ENCODE measurements at places on chromosomes 1 and 21.

DNA sequence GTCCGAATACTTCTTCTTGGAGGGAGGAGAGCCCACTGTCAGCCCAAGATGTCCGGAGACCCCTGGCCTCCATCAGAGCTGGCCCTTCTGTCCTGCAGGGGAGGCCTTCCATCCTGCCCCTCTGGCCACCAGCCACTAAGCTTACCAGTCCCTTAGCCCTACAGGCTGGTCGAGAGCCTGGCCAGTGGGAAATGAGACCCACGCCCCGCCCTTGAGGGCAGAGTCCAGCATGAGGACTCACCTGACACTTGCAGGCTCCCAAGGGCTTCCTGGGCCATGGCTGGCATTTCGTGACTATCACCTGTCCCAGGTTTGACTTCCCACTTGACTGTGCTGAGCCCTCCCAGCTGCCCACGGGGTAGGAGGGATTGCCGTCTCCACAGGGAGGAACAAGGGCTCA, 361.8 kb upstream of the VAMP3 start:
- no peak for DNase-seq

DNA sequence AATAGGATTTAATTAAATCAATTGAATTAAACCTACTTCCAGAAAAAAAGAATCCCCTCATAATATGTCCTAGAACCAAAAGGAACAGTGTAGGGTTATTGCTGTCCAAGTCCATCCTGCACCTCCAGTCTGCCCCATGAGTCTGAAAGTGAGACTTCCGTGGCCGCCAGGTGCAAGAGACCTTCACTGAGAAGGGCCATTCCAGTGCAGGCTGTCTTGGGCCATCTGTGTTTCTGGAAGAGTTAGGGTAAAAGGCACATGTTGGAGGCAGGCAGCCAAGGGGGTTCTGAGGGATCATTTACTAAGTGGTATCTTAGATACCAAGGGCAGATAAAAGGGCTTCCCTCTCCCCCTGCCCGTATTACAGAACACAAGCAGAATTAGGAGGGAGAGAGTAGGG, 31.0 kb downstream of the UBE2T start:
- no peak for DNase-seq

GRCh38 chr1:61979729-61980128, 214.9 kb upstream of the L1TD1 start:
- DNase-seq, result no peak

GRCh38 chr1:113388017-113388620, 2.2 kb upstream of the MAGI3 start:
- DNase-seq, result no peak

DNA sequence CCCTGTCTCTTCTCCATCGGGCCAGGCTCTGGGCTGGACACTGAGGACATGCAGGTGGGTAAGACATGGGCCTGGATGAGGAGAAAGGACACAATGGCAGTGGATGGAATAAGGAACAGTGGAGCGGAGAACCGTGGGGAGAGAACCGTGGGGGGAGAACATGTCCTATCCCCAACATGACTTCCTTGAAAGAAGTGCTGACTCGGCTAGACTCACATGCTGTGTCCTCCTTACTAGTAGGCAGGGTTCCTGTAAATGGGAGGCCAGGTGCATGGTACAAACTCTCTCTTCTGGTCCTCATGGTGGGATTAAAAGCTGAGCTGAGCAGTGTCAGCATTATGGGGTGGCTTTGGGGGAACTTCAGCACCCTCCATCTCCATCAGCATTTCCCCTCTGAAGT, 137.4 kb upstream of the CSF3R start:
- no peak for DNase-seq

GRCh38 chr1:41380979-41381691, 19.9 kb downstream of the FOXO6 start:
- no peak for DNase-seq

- DNase-seq, result no peak
Measured at GRCh38 chr1:185917646-185918045, 183.5 kb downstream of the HMCN1 start.

All from cortex of kidney (tissue), 1 donor.